T-helper 1 cell (primary cell): ENCODE measurements at places on chromosomes 5 and 9.

DNA sequence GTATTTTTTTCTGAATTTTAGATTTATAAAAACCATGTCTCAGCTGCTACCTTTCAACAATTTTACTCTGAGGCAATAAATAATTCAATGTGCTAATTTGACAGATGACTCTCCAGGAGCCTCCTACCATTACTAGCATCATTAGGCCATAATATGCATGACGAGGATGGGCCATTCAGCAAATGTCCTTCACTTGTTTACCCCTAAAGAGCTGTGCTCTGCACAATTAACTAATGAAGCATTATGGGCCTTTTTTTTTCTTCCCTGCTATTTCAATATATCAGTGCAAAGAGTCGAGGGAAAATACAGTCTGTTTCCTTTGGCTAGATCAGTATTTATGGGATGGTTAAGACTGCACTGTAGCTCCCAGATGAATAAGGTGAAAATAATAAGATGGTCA is 627.2 kb downstream of the ISL1 start:
- DNase-seq = no peak

DNA sequence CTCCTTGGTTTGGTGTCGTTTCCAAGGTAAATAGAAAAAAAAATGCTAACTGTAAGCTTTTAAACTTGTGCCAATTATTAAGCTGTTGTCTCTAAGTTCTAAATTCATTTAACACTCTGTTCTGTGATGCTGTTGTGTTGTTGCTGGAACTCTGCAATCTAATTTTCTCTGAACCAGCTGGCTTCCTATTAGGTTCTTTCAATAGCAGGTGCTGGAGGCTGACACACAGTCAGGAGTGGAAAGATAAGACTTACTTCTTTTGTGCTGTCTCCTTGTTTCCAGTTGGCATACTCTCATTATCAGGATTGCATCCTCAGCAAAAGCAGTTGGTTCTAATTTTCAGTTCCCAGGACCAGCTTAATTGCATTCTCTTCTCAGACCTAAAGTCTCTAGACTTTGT is 1252.6 kb upstream of the NUDT12 start:
- DNase-seq = no peak

GRCh38 chr5:151954255-151954654 is 29.6 kb upstream of the GLRA1 start:
- DNase-seq = no peak

GRCh38 chr5:1936901-1937300 is 54.2 kb upstream of the IRX4 start:
- DNase-seq = no peak

GRCh38 chr5:77143998-77144836 is 57.1 kb upstream of the ZBED3 start:
- peak; percentile 33 for DNase-seq

DNA sequence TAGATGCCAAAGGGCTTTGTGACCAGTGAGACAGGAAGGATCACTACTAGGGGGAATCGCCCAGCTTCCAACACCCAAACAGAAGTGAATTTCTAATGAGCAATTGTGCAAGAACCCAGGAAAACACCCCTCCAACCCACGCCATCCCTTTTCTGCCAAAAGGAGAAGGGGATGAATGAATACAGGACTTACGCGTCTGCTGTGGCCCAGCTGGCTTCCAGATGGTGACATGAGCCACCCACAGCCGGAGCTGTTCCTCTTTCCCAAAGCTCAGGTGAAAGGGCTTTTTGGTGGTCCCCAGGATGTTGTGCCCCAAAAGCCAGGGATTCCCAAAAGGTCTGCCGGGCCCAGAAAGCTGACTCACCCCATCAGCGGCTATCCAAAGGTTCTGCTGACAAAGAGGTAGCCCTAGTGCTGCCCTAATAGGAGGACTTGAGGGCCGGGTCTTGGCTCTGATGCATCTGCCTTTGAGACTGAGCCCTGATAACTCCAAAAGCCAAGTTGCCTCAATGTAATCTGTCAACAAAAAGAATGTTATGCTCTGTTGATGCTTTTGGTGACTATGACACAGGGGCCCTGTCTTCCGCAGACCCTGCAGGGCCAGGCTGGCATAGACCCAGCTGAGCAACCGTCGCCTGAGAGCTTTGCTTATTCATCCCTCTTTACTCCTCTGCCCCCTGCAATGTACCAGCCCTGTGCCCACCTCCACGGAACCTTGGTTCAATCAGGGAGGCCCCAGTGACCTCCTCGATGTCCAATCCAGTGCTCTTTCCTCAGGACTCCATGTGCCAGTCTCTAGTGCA is 14.5 kb downstream of the GSN start:
- no peak for DNase-seq

- no peak for DNase-seq
These were observed 101.6 kb downstream of the NREP start for GRCh38 chr5:111655169-111655924.

DNA sequence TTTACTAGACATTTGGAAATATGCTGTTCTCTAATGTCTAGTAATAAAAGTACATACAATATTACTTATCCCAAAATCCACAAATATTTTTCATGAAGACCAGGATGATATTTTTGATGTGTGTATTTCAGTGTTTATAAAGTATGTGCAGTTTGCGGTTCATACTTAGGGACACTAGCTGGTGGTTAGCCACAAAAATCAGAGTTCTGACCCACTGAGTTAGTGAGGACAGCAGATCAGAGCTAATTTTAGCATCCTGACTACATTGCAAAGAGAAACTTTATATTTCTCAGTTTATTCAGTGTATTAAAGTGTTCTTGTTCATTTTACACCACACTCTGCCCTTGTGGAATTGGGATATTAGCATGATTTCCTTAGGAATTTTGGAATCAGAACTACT is 655.3 kb downstream of the HTR1A start:
- DNase-seq = no peak

DNA sequence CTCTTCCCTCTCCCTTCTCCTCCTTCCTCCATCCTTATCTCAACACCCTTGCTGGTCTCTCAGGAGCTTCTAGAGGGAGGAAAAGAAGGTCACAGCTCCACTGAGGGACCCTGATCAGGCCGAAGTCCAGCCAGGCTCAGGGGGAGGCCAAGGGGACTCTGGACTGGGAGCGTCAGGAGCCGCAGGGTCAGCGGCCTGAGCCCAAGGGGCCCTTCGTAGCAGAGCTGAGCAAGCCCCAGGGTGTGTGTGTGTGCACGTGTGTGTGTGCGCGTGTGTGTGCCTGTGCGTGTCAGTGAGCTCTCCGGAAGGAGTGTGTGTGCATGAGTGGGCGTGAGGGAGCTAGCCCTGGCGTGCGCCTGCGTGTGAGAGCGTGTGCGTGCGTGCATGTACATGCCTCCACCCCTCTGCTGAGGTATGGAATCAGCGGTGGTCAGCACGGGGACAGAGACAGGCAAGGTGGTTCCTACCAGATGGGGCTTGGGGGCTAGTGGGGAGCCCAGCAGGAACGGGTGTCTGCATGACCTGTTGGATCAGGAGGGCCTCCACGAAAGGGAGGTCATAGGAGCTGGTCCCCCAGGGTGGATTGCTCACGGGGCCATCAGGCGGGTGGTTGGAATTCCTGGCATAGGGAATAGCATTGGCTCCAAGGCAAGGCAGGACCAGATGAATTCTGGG is 10.0 kb upstream of the AGPAT2 start:
- no peak for DNase-seq

DNA sequence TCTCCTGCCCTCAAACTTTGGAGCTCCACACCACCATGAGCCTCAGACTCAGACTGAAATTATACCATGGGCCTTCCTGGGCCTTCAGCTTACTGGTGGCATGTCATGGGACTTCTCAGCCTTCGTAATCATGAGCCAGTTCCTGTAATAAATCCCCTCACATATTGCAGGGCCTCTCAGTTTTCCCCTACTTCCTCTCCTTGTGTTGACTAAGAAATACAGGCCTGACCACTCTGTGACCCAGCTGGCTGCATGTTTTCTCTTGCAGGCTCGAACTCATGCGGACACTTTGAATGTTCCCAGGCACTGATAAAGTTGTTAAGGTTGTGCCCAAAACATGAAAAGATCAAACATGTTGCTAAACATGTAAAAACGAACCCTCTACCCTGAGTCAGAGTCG is 26.2 kb upstream of the SHC3 start:
- no peak for DNase-seq

- DNase-seq = no peak
These were observed 289.0 kb downstream of the NR3C1 start for GRCh38 chr5:143114481-143114880.

GRCh38 chr5:111308951-111309350 is 84.8 kb downstream of the CAMK4 start:
- DNase-seq = no peak

- DNase-seq = no peak
These were observed 30.2 kb upstream of the NRG2 start for GRCh38 chr5:140073296-140073695.

GRCh38 chr9:104970271-104970987 is 42.5 kb upstream of the ABCA1 start:
- no peak for DNase-seq

- DNase-seq = no peak
These were observed 247.2 kb downstream of the FSTL4 start for GRCh38 chr5:133364936-133365707.

DNA sequence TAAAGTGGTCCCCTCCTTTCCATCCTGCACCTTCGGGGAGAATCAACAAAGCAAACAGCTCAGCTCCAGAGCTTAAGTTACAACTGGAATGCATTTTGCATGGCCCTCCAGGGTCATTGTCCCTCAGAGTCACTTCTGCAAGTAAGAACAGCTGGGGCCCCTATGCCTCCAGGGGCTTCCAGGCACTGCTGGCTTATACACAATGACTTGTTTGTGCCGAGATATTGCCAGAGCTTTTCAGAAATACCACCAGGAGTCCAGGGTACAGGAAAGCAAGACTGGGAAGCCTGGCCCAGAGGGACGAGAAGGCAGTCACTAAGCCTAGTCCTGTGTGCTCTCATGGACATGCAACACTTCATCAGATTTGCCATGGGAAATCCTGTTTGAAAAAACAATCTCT is 11.3 kb downstream of the FRMD3 start:
- no peak for DNase-seq

DNA sequence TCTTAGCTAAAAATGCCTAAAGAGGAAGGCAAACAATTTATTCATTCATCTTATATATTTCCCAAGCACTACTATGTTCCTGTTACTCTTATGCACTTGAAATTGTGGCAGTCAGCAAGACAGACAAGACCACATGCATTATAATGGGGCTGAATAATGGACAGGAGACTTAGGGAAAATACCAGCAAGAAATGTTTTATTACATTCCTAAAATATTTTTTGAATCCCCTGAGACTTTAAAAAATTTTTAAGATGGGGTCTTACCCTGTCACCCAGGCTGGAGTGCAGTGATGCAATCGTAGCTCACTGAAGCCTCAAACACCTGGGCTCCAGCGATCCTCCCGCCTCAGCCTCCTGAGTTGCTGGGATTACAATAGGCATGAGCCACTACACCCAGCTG is 13.2 kb downstream of the ZCCHC9 start:
- no peak for DNase-seq

- no peak for DNase-seq
These were observed 35.2 kb downstream of the DDX4 start for GRCh38 chr5:55773057-55773456.

DNA sequence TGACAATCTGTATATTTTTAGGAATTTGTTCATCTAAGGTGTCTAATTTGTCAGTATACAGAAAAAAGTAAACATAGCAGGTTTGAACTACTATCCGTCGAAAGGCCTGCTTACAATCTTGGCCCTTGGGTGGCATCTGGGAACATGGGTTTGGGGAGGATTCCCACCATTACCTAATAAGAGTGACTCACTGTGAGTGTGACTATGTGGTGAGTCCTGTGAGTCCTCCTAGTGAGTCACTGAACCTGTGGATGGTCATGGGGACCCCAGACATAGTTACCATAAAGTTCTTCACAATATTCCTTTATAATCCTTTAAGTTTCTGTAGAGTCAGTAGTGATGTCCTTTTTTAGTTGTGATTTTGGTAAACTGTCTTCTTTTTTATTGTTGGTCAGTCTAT is 37.0 kb downstream of the RNF130 start:
- no peak for DNase-seq

GRCh38 chr5:55551358-55551757 is 16.6 kb upstream of the PLPP1 start:
- no peak for DNase-seq

GRCh38 chr5:168114444-168115017 is 176.9 kb upstream of the WWC1 start:
- DNase-seq = peak; percentile 16

GRCh38 chr9:126510564-126510963 is 103.2 kb upstream of the LMX1B start:
- no peak for DNase-seq

DNA sequence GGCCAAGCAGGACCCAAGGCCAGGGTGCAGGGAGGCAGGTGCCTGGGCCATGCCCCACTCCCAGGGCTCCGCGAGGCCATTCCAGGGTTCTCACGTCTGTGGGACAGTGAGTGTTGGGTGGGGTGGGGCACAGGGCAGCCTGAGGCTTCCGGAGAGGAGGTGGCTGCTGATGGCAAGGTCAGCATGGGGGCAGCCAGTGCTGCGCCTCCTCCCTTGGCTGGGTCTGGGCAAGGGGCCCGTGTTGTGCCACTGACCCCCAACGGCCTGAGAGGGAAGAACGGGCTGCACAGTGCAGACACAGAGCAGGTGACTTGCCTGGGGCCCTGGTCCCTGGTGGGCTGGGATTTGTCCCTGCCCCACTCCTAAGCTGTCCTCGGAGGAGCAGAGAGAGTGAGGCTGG is 82.1 kb downstream of the RXRA start:
- no peak for DNase-seq

DNA sequence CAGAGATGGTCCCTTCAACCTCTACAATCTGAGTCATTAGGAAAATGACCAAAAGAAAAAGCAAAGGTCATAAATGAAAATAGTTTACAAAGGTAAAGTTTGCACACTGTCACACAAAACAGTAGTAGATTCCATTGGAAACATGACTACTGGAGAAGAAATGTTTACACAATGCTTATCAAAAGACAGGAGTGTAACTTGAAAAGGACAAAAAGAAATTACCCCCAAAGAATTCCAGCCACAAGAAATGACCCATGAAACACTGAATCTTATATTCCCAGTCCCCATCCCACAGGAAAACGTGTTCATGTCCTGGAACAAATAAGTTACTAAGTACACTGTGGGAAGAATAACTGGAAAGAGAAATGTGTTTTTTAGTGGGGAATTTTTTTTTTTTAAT is 385.1 kb downstream of the SEMA5A start:
- no peak for DNase-seq

DNA sequence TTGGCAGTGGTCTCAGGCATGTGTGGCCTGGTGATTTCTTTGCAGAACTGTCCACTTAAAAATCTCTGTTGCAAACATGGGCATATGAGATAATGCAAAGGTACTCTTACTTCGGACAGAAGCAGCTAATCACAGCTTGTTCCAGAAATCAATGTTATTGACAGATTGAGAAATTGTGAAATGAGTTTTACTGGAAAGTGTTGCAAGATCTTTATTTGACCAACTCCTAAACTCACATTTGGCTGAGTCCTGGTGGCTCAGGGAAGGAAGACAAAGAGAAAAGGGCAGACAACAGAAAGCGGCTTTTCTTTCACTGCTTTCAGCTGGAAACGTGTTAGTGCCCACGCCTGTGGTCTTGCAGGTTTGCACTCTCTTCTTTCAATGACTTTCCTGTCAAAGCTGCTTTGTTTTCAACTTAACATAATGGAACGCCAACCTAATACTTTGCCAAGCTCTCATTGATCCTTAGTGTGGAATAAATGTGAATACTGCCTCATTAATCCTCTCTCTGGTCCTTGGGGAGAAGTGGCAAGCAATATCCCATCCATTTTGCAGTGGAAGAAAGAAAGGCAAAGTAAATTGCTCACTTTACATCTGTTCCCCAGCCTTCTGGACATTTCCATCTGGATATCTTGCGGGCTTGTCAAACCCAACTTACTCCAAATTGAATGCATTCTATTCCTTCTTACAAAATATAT is 586.4 kb downstream of the LRRC70 start:
- DNase-seq = no peak

GRCh38 chr9:75372499-75373268 is 284.4 kb downstream of the OSTF1 start:
- no peak for DNase-seq
